ENCODE measurements at places on chromosomes 4 and X.

DNA sequence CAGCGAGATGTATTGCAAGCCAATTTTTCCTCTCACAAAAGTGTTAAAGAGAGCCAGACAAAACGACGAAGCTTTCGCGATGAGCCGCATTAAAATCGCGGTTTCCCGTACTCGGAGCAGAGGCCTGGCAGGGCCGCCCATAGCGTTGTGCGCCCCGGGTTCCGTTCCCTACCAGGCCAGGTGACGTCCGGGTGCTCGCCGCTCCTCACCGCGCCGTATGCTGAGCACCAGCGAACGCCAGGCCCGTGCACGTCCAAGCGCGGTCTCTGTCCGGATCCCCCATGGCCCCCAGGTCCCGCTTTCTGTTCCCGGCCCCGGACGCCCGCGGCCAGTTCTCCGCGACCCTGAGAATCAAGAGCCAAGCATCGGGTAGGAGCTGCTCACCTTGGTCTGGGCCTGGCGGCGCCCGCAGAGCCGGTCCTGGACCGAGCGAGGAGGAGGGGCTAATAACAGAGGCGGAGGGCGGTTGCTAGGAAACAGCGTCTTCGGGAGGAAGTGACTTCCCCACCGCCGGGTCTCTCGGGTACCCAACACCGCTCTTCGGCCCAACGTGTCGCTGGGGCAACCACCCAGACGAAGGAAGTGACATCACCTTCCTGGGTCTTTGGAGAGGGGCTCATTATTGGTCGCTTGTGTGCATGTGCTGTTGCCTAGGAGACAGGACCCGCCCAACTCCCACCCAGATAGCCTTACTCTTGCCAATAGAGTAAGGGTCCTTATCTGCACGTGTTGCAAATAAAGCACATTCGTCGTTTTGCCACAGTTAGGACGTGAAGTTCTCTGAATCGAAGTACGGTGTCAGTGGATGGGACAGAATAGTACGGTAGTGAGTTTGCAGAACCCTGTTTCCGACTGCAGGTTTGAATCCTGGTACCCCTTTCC lies at the start of gene MAP9:
Gene MAP9 (minus strand): TSS at position 579 of the 882 bp plus-strand sequence. CDS start 1,115 bp downstream, outside the sequence.
- DNase-seq = no peak

DNA sequence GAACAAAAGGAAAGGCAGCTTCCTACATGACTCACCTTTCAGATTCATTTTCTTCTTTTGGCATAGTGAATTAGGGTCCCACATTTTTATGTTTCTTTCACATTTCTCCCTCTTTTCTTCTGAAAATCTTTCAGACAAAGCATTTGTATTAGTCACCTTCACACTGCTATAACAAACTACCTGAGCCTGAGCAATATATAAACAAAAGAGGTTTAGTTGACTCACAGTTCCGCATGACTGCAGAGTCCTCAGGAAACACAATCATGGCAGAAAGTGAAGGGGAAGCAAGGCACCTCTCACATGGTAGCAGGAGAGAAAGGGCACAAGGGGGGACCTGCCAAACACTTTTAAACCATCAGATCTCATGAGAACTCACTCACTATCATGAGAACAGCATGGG lies 36.9 kb downstream of the MAGEA9 start:
- no peak for DNase-seq

- no peak for DNase-seq
Observed at GRCh38 chr4:113692809-113693411, 68.6 kb downstream of the CAMK2D start.

GRCh38 chr4:27181693-27182092 lies 321.1 kb downstream of the STIM2 start:
- DNase-seq = no peak

GRCh38 chr4:175253184-175253902 lies 335.2 kb downstream of the ADAM29 start:
- peak; percentile 9 for DNase-seq

GRCh38 chr4:40307627-40308497 lies 27.3 kb upstream of the CHRNA9 start:
- no peak for DNase-seq

GRCh38 chr4:109990261-109991257 lies 77.9 kb downstream of the EGF start:
- DNase-seq = no peak

All from Caco-2 (cell line).